Fibroblast of the aortic adventitia (primary cell): ENCODE measurements at places on chromosomes 1 and 21. TPM values are rescaled to one million over a fixed set of nuclear protein-coding genes. Genes with fewer than 3 reads are reported as not detected.

DNA sequence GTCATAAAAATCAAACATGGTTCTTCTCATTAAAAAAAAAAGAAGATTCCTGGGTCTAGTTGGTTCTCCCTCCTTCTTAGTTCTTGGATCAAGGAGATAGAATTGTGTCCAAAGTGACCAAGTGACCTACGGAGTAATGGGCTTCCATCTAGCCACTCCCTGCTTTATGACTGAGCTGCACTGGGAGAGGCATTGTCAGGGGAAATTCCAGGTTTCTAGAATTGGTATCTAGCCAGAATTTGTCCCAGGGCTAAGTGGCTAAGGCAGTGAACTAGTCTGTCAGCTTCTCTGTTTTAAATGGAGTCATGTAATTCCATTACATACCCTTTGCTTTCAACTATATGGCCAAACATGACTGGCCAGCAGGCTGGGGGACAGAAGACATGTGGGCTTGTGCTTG, 40.1 kb upstream of the ERG start:
- no peak for DNase-seq

DNA sequence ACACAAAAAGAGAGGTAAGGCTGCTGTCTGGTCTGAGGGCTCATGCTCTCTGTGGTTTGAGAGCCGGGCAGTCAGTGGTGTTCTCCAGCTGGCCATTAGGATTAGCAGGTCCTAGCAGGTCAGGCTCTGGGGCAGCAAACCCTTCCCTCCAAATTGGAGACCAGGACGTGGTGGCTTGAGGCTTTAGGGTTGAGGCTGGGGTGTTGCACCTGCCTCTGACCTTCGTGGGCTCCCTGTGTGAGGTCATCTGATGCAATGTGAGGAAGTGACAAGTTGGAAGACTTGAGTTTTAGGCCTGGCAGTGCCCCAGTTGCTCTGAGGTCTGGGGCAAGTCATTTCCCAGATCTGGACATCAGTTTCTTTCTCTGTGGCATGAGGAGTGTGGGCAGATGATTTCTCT, 24.4 kb downstream of the SZRD1 start:
- DNase-seq = no peak

GRCh38 chr1:150362721-150363425, 1.1 kb upstream of the RPRD2 start:
- DNase-seq = no peak

DNA sequence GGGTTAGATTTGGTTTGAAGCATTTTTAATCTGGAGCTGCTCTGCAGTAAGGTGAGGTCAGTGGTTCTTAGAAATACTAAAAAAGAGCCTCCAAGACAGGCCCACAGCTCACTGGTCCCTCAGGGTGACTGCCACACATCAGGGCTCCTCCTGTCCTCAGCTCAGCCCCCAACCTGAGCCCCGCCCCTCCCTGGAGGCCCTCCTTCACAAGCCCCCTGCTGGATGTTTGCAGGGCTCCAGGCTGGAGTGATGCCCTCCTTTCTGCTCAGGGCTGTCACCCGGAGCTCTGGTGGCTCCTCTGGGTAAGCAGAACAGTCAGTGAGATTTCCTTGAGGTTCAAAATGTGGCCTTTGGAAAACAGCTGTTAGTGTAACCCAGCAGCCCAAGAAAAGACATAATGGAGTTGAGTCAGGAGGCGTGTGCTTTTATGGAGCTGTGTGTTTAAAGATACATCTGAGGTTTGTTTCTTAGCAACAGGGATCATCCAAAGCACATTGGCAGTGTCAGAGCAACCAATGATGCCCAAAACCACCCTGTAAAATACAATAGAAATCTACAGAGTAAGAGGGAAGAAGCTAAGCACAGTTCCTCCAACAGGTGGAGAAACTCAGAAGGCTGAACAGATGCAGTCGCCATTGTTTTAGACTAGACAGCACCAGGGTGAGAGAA, 21.4 kb downstream of the STUM start:
- no peak for DNase-seq

- DNase-seq = no peak
These were observed 4.1 kb downstream of the RNF223 start for GRCh38 chr1:1069711-1070676.

- DNase-seq = no peak
These were observed 59.2 kb downstream of the TLR5 start for GRCh38 chr1:223083831-223084230.

DNA sequence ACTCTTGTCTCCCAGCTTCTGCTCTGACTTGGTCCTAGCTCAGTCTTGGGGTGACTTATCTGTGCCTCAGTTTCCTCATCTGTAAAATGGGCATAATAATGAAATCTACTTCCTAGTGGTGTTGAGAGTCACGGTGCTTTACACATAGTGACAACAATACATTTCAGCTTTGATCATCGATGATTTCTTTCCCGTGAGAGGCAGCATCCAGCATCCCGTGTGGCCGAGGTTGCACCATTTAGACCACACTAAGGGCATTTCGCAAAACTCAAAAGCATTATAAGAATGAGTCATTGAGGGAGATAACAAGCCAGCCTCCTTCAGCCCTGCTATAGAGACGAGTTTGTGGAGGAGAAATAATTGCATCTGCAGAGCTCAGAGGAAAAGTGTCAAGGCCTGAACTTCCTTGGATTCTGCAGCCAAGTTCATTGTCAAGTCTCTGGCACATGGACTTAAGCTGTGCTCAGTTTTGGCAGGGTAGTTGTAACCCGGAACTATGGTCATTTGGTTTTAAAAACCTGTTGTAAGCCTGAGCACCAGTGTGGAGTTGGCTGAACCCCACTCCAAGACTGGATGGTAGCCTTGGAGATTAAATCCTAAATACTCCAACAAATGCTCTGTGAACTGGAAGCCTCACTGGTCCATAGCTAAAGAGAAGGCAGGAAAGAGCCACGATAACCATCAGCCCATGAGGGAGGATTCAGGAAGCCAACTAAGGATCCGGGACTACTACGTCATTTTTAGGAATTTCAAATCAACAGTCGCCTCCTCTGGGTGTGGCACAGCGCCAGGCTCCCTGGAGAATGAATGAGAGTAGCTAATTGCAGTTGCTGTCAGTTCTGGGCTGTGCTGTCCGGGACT, 64.2 kb downstream of the TCP10L start:
- DNase-seq = peak; percentile 99

DNA sequence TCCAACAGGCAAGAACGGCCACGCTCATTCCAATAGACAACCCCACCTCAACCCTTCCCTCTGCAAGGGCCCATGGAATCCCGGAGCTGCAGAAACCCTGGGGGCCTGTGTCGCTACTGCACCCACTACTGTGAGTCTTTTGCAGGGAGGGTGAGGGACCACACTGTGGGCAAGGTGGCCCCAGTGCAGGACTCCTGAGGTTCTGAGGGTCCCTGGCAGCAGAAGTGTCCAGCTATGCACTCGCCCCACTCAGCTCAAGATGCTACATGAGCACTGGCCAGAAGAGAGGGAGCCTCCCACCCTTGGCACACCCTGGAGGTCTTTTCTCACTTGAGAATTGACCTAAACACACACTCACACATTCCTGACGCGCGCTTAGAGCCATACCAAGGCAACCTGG, 2.1 kb upstream of the PAX7 start:
- no peak for DNase-seq

DNA sequence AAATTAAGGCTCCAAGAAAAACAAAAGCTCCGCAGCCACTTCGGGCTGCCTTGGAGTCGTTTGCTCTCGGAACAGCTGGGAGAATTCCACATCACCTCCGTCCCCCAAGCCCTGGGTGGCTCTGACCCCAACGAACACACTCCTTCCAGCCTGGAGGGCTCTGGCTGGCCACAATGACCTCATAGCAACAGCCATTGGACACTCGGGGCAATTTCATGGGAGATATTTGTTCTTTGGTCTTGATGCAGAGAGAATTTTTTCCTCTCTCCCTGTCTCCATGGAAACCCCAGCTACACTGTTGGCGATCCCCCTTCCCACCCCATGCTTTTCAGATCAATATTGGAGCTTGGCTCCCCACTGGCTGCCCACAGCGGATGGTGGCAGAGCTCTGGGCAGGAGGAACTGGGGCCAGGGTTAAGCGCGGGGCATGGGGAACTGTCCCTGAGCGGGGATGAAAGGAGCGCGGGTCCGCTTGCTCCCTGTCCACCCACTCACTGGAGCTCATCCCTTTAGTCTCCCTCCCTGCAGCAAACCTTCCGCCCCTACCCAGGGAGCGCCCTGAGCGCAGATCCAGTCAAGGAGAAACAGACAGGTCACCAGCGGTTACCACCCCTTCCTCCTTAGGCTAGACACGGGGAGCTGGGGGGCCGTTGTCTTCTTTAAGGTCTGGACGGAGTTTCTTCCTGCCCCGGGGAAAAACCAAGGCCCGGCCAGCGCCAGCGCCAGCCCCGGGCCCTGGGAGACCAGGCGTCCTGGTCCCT, 1.2 kb downstream of the WNT4 start:
- no peak for DNase-seq

DNA sequence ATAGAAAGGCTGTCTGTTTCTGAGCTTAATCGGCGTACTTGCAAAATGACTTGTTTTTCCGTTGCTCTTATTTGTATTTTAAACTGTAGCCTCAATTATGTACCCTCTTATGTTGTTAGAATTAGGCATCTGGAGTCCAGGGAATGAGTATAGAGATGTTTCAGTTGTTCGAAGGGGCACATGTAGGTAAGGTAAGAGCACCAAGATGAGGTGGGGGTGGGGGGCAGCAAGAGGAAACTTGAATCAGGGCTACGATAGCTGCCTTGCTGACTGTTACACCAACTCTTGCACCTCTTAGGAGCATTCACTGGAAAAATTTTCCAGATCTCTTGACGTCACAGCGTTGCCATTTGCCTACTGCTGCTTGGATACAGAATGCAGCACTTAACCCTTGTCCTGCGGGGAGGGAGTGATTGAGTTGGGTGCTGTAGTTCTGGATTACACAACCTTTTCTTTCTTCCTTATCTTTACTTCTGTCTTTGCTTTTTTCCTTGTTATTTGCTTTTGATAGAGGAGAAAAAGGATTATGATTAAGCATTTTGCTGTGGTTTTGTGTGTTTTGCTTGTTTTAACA, 3.2 kb downstream of the ATP1B1 start:
- DNase-seq = peak; percentile 85

GRCh38 chr1:27392778-27393635, 585 bp downstream of the GPR3 start:
- DNase-seq = no peak

- DNase-seq = peak; percentile 95
These were observed 20.7 kb downstream of the CD34 start for GRCh38 chr1:207890136-207890738.

DNA sequence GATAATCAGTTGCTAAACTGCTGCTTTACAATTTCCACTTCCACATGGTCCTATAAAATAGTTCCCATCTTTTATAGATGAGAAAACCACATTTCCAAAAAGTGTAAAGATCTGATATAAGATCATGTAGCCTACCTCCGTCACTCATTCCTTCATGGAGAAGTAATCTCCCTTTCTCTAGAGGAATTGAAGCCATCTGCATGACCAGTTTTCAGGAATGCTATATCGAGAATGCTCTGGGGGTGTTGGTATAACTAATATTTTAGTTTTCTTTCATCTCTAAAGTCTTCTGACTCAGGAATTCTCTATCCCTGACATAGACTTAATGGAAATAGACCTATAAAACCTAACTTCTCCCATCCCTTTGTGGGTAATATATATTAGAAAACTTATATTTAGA, 173.0 kb upstream of the UBE2U start:
- no peak for DNase-seq

DNA sequence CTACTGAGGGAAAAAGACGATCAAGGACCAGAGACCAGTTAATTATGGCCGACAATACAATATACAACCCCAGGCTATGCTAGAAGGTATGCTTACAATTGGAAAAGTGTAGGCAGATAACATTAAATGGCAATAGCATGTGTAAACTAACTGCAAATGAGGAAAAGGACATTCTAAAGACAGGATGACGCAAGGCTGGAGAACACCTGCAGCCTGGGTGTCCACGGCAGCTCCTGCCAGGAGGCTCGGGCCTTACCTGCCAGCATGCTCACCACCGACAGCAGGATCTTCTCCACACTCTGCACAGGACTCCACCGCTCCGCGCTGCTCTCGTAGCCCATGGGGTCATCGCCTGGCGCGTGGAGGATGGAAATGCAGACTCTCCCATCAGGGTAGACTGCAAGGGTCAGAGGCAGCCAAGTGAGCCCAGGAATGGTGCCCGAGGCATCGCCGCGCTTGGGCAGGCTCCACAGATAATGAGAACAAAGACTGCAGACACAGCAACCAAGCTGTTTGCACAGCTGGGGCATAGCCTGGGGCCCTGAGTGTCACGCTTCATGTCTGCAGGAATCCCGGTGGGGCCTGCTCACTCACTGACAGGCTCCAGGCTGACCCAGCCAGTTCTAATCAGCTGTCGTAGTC, 28.2 kb downstream of the UBE2G2 start:
- no peak for DNase-seq

DNA sequence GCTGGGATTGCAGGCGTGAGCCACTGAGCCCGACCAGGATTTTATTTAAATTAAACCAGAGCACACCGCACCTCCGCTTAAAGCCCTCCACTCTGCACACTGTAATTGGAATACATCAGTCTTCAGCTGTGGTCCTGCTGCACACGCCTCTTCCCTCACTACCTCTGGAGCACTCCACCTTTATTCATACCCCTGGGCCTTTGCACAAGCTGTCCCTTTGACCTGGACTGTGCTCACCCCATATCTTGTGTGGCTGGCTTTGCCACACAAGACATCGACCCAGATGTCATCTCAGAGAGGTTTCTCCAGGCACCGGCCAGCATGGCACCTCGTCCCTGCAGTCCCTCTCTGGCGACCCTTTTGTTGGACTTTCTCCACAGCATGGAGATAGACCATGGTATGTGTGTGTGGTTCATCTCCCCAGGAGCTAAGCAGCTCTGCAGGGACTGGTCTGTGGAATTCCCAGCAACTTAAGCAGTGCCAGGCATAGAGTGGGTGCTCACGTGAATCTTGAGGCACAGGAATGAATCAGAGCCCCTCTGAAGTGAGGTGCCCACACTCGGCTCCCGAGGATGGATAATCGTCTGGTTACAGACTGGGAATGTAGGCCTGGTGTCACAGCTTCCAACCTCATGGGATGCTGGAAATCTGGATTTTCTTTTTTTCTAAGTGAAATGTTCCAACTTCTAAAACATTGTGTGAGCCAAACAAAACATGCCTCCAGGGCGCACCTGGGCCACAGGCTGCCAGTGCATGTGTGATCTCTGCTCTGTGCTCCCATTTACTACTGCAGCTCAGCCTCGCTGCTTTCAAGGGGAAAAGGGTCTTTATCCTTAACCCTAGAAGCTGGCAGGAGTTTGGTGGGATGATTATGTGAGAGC, 61.9 kb downstream of the EVA1C start:
- DNase-seq = no peak

- no peak for DNase-seq
These were observed 98.8 kb downstream of the CHD1L start for GRCh38 chr1:147341246-147341645.

GRCh38 chr1:154501423-154502065, 475 bp upstream of the TDRD10 start:
- no peak for DNase-seq

The LGALS8 gene
- total RNA-seq = 58.4 and 64.8 TPM in 2 replicates

The S100A7A gene
- total RNA-seq = not detected in 2 replicates

The PTPN7 gene
- not detected in 2 replicates for total RNA-seq

The CACNA1S gene
- total RNA-seq = not detected in 2 replicates

The C1orf116 gene
- total RNA-seq = under 0.01 TPM in 1 of 2 replicates, not detected in the other

The PLEKHO1 gene
- total RNA-seq = 27.7 and 43.6 TPM in 2 replicates

The CA6 gene
- not detected in 2 replicates for total RNA-seq

The DCST1 gene
- total RNA-seq = not detected in 2 replicates
